ENCODE measurements at places on chromosomes 2 and 18.

GRCh38 chr18:73520229-73520628, 627.4 kb downstream of the FBXO15 start:
- DNase-seq, result no peak

GRCh38 chr18:79517341-79517740, 121.6 kb downstream of the NFATC1 start:
- DNase-seq, result no peak

GRCh38 chr2:18430996-18431748, 129.3 kb downstream of the RDH14 start:
- no peak for DNase-seq

DNA sequence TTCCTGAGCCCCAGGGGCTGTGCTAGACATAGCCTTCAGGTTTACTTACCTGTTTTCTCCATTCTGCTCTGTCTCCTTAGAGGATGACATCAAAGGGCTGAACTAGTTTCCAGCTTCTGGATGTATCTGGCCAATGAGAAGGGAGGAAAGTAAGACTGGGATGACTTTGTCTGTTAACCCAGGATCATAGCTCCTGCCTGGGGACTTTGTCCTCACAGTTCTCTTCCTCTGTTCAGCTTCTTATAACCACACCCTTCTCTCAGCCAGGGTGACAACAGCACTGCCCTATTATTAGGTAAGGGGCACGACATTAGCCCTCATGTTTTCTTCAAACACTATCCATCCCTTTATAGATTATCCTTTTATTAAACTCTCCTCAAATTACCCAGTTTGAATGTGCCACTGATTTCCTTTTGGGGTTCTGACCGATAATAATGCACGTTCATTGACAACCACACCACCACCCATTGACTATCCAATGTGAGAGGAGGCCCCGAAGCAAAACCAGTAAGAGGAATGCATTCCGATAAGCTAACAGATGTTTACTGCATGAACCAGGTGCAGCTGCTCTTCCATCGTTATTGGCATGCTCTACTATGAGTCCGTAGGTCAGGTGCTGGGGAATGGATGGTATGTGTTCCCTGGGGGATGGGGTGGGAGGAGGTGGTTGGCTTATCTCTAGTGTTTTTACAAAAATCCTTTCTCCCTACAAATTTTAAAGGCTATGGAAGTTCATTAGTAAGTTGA, 23.5 kb downstream of the TSN start:
- no peak for DNase-seq

DNA sequence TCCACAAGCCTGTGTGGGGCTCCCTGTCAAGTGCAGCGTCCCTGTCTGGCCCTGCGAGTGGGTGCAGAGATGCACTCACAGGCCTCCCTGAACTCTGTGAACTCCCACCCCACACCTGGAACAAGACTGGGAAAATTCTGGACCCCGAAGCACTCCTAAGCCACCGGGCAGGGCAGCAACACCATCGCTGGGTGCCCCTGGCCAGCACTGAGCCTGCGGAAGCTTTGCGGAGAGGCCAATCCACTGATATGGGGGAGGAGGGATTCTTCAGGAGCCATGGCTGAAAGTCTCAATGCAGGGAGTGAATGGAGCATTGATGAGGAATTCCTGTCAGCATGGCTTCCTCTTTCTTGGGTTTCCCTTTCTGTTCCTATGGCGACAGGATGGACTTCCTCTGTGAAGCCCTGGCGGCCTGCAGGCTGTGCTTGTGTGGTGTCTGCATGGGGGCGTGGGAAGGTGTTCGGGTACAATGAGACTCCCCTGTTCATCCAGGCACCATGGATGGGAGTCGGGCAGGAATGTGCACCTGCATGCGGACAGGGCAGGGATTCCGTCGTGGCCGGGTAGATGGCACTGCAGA, 15.1 kb downstream of the TRIB2 start:
- DNase-seq, result no peak

DNA sequence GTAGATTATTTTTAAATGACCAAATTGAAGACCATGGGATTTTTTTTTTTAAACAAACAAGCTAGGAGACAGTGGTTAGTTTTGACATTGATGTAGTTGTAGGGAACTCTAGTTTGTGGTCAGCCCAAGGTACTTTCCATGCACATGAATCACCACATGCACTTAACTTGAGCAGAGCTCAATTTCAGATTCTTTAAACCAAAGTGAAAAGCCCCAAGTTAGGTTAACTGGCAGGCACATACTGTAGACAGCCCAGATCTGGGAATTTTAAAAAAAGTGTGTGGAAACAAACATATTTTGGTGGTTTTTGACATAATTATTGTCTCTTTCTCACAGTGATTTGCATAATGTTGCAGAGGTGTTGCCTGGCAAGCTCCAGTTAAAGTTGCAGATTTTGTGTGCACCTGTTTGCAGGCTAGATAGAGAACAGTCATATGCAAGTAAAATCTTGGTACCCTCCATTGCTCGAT, 88.4 kb downstream of the BCL2L11 start:
- no peak for DNase-seq

DNA sequence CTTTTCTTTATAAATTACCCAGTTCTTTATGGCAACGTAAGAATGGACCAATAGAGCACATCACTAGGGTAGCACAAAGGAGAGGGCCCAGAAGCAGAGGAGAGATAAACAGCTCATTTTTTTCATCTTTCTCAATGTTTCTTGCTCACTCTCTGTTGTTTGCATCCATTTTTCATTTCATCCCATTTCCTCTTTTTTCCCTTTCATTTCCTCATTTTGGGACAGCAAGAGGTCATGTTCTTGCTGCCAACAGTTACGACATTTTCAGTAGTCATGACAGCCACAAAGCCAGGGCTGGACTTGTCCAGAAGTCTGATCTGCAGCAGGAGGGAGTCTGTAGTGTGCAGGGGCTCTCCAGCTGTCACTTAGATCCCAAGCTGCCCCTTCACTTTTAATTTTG, 52.7 kb upstream of the CYP1B1 start:
- DNase-seq, result no peak

DNA sequence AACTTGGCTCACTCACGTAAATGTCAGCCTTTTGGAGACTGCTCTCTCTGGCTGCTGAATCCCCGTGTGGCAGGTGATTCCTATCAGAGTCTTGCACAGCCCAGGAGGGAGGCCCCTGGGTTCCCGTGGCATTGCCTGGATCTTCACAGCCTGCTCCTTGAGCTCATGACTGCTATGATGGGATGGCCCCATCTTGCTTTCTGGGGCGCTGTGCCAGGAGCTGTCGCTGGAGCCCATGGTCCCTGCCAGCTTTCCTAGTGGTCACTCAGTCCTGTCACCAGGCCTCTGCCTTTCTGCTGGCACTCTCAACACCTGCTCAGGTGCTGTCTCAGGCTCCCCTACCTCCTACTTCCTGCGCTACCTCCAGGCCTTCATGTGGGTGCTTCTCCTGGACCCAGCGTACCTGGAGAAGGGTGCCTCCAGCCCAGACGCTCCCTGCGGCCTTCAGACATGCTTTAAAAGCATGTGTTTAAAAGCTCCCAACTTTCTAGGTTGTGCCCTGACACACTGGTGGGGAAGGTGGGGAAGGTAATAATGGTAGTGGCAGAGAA, 110.1 kb downstream of the MCFD2 start:
- no peak for DNase-seq

DNA sequence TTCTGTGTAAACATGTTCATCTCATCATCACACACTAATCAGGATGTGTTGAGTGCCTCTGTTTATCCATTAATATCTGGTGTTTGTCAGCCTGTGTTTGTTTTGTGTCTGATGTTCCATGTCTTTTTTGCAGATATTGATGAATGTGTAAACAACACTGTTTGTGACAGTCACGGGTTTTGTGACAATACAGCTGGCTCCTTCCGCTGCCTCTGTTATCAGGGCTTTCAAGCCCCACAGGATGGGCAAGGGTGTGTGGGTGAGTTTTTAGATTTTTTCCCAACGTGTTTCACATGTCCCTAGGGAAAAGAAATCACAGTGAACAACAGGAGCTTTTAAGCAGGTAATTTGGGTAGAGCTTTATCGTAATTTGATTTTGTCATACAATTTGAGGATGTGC, 133.7 kb upstream of the RASGRP3 start:
- no peak for DNase-seq

DNA sequence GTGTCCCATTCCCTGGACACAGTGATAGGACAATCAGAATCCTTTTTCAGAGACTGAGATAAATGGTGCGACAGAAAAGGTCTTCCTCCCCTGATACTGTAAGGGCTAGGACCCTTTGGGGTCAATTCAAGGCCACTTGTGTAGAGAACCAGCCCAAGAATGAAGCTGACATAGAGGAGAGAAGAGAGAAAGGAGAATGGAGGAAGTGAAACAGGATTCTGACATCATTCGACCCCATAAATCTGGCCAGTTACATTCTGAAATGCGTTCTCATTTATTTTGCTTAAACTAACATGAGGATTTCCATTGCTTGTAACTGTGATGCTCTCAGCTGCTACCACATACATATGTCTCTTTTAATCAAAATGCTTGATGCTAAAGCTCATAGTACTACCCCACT, 148.1 kb downstream of the TMEM163 start:
- DNase-seq, result no peak

DNA sequence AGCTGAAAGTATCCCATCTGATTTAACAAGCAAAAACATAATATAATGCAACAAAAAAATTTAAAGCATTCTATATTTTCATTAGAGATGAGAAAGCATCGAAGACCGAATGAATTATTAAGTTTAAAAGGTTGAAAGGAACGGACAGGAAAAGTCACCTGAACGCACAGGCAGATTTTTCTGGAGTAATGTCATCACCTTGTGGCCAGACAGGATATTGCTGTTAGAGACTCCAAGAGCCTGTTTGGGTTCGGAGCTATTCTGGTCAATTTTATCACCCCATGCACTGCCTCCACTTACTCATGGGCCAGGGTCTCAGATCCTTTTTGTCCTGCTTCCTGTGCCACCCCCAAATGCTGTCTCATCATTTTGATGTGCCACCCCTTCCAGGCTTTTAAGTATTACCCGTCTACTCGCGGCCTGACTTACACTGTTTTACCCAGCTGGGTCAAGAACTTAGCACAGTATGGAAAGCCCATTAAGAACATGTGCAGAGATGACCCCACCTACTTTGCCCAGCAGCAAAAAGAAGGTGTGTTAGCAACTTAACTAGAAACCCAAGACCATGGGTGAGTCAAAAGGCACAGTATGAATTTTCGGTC, 27.3 kb downstream of the GKN2 start:
- DNase-seq, result peak; percentile 11

DNA sequence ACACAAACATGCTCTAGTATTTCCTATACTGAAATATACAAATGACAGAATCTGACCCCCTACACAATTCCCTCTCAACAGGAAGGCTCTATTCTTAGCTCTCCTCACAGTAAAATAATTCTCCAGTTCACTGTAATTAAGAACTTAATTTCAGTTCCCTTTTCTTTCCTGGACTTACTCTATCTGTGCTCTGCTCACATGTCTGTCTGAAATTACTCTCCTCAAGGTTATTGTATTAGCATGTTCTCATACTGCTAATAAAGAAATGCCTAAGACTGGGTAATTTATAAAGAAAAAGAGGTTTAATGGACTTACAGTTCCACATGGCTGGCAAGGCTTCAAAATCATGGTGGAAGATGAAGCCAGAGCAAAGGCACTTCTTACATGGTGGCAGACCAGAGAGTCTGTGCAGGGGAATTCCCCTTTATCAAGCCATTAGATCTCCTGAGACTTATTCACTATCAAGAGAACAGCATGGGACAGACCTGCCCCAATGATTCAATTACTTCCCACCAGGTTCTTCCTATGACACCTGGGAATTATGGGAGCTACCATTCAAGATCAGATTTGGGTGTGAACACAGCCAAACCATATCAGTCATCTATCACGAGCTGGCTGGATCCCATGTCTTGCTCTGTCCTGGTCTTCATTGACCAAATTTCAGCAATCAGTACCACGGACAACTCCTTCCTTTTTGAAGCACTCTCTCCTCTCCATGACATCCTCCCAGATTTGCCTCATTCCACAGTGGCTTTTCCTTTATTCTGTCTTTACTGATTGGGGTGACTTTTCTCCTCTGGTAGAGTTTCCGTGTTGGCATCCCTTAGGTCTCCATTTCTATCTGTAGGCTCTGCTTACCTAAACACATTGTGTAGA, 110.9 kb downstream of the GALR1 start:
- no peak for DNase-seq

DNA sequence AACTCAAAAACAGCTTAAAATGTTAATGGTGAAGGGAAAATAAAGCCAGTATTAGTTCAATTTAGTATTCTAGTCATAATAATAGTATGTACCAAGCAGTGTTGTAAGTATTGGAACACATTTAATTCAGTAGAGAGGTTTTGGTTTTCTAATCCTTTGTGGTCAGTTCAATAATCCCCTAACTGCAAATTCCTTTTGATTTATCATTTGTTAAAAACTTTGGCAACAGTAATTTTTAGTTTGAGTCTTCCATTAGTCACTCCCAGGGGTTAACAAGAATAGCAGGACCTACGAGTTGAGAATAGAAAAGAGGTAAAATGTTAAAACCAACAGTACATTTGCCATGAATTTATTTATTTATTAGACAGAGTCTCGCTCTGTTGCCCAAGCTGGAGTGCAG, 10.7 kb downstream of the MRPL44 start:
- no peak for DNase-seq

- DNase-seq, result no peak
Measured at GRCh38 chr2:127163921-127164320, 56.2 kb downstream of the CYP27C1 start.

- no peak for DNase-seq
Measured at GRCh38 chr2:209505410-209505809, 81.6 kb downstream of the MAP2 start.

DNA sequence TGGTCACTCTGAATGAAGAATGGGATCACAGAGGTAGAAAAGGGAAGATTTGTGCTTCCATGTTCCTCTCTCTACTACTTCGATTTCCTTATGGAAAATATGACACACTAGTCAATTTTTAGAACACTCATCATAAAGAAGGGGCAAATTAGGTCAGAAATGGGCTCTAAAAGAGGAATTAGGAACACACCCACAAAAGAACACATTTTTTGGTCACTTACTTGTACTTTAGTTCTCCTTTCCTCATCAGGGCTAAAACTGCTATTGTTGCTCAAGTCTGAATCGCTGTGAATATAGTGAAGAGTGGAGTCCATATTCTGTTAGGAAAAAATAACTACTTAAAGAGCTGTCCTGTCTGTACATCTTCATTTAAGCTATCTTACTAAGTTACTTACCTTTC, 52.6 kb downstream of the PPP4R1 start:
- DNase-seq, result no peak

All from NCI-H446 treated with DMSO at 0.1 percent for 48 hours (cell line).